ENCODE measurements at places on chromosomes 13 and 19.
A peak's percentile ranks its signal among the peaks of the same experiment; 100 is the strongest.

DNA sequence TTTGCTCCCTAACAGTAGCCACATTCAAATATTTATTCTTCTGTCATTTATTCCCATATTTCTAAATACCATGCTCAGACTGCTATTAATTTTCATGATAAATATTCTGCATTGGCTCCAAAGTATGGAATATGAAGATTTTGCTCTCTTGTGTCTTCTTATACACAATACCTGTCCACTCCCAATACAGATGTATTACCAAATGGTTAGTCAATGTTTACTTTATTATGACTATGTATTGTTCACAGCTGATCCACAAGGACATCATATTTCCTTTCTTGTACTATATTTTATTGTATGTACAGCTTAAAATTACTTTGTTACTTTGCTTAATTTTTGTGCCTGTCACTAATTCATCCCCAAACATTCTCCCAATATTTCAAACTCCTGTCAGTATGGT, 322.3 kb downstream of the OXGR1 start:
- DNase-seq, result no peak

- DNase-seq, result no peak
Measured at GRCh38 chr13:40445557-40445990, 220.9 kb downstream of the FOXO1 start.

- no peak for DNase-seq
Measured at GRCh38 chr19:34319785-34320184, 45.2 kb upstream of the GPI start.

DNA sequence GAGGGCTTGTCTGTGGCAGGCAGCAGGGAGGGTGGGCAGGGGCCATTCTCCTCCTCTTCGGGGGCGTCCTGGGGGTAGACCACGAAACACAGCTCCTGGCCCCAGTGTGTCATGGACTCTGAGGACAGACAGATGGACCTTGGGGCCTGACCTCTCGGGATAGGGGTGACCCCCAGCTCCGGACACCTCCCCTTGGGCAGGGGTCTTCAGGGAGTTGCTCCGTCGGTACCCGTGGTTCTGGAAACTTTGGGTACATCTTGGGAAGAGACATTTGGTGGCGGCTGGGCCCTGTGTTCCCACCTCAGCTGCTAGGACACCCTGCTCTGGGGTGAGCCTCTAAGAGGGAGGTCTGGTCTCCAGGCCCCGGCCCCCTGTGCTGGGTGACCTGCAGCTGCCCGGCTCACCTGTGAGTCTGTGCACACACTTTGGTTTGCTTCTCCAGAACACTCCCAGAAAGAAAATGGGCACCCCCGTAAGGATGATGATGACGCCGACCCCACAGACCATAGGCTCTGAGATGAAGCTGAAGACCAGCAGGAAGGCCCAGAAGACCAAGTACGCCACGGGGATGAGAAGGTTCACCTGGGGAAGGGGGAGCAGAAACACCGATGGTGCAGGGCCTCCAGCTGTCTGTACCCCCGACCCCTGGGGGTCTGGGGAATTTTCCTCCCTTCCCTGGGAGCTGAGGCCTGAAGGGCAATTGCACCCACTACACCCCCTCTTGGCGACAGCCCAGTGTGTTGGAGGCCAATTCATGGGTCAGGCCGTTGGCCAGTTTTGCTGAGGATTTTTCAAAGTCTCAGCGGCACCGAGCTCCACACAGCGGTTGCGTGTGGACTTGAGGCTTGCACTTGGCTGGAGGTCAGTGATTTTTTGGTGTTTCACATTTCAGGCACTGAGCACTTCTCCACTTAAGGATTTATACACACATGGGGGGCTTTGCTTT, 15.0 kb downstream of the LRP3 start:
- DNase-seq, result no peak

- DNase-seq, result peak; percentile 25
Measured at GRCh38 chr13:109787135-109787954, 962 bp upstream of the IRS2 start.

DNA sequence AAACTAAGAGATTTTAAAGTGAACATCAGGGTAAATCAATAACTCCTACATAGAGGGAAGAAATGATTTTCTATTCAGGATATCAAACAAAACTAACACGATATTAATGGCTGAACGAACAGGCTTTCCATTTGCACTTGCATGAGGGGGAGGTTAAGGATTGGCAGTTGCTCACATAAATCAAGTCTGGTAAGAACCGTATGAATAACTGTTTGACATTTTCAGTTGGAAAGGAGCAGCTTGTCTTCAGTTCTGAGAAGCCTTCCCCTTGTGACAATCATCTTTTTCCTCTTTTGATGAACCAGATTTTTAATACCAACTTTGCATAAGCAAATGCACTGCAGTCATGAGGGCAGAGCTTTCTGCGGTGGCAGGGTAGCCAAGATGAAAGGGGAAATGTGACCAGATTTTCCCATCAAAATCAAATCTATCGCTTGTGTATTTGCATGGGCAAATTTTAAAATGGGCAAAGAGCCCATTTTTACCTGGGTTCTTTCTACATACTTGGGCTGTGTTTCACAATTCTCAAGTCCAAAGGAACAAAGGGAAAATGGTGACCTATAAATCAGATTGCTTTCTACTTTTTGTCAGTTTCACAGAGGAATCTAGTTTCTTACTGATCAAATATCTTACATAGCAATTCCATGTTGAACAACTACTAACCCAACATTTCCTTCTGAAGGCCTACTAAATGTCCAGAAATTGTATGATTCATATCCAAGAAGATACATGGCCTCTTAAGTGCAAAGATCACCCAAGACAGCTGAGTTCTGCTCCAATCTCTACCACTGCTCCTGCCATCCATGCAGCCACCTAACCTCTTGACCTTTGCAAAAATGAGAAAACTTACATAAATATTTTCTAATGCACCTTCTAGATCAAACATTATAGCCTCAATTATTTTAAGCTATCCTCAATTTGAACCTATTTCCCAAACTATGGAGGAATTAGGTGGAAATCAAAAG, 249.6 kb downstream of the OXGR1 start:
- DNase-seq, result no peak

- DNase-seq, result no peak
Measured at GRCh38 chr13:113963376-113963775, 10.5 kb downstream of the C13orf46 start.

DNA sequence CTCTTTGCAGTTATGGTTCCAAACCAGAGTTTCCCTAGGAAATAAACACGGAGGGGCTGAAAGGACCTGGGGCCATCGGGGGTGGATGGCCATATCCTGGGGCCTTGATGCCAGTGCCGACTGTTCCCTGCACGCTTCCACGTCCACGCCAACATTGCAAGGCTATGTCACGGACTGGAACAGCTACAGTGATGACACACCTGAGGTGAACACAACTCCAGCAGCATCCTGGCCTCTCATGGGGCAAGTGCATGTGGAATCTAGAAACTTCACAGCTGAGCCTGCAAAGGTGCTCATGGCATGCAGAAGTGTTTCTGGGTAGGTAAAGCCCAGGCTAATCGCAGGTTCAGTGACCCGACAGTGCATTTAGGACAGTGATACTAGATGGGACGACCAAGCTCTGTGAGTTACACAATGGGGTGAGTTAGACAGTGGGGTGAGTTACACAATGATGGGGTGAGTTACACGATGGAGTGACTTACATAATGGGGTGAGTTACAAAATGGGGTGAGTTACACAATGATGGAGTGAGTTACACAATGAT, 52.0 kb upstream of the GAS6 start:
- no peak for DNase-seq

DNA sequence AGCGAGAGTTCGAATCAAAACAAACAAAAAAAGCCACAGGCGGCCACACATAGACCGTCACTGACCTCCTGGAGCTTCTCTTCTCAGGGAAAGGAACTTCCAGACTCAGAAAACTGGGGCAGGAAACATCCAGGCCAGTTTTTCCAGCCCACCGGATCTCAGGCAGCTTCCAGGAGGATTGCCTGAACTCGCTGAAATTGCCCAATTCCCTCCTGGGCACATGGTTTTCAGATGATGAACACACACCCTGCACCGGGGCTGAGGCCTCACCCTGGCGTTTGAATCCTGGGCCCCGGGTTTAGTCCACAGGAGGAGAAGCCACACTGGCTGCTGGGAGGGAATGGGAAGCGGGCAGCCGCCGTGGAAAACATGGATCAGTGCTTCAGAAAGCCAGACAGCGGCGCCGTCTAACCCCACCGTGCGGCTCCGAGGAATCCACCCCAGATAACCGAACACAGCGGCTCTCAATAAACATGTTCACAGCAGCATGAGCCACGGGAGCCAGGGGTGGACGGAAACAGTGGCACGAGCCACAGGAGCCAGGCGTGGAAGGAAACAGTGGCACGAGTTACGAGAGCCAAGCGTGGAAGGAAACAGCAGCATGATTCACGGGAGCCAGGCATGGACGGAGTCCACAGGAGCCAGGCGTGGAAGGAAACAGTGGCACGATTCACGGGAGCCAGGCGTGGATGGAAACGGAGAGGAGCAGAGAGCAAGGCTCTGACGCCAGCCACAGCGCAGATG, 18.2 kb upstream of the PTBP1 start:
- no peak for DNase-seq

DNA sequence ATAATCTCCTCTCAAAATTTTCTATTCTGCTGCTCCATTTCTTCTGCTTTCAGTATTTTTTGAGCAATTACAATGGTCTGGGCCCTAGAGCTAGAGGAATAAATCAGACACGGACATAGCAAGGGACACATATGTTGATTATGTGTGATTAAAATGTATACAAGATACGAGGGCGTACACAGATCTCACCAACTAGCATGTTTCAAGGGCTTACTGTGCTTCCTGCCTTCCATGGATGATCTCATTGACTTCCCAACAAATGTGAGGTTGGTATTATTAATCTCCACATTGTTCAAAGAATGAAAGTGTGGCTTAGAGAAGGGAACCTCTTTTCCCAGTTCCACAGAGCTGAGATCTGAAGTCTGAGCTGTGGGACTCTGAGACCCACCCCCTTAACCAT, 9.1 kb downstream of the PLD3 start:
- no peak for DNase-seq

GRCh38 chr19:16571283-16571682, 932 bp downstream of the SLC35E1 start:
- DNase-seq, result no peak

DNA sequence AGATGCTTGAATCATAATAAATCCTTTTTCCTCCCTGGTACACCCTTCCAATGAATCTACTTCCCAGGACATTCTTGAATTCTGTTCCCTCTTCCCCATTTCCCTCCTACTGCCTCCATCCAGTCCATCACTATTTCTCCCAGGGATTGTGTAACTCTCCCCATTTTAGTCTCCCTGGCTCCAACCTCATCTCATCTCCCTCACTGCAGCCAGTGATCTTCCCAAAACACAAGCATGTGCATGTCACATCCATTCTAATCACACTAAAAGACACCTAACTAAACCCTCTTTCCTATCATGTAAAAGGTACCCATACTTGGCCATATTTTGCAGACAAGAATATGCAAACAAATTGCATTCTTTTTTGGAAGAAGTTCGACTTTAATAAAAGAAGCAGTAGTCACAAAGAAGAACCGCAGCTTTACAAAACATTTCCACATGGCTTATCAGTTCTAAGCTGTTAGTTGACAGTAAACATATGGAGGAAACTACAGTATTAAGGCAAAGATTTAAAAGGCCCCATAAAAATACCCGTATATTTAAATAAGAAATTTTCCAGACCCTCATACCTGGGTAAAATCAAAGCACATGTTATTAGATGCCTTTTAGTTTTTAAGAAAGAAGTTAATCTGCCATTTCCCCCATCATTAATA, 111.0 kb downstream of the KCTD12 start:
- DNase-seq, result no peak

DNA sequence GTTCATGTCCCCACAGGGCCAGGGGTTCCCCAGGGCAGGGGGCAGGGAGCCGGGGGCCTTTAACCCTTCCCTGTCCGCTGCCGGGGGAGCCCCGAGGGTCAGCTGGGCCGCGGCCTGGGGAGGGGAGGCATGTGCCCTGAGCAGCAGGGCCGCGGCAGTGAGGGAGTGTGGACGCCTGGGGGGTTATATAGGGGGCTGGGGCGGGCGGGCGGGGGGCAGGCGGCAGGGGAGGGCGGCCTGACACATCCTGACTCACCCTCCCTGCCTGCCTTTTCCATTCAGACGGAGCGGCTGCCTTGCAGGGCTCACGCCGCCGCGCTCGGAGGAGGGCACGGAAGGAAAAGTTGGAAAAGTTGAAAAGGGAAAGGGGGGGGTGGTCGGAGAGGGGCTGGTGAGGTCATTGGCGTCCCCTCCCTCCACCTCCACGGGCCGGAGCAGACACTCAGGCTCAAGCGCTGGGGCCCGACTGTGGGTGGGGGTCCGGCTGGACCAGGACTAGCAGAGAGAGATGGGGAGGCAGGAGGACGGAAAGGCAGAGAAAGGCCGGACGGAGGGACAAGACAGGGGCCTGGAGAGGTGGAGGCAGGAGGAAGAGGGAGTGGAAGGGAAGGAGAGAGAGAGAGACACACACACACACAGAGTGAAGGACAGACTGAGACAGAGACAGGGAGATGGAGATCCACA, at the start of gene IL11:
Gene IL11 (minus strand): TSS at position 159 of the 684 bp plus-strand sequence. CDS start 153 bp downstream, at position 6.
- no peak for DNase-seq

- no peak for DNase-seq
Measured at GRCh38 chr13:60093425-60094019, 70.2 kb downstream of the DIAPH3 start.

- DNase-seq, result no peak
Measured at GRCh38 chr13:94080527-94080926, 399.0 kb downstream of the DCT start.

- no peak for DNase-seq
Measured at GRCh38 chr13:85313761-85314503, 485.3 kb downstream of the SLITRK6 start.

GRCh38 chr19:50667177-50667758, 18.0 kb downstream of the C19orf81 start:
- no peak for DNase-seq

DNA sequence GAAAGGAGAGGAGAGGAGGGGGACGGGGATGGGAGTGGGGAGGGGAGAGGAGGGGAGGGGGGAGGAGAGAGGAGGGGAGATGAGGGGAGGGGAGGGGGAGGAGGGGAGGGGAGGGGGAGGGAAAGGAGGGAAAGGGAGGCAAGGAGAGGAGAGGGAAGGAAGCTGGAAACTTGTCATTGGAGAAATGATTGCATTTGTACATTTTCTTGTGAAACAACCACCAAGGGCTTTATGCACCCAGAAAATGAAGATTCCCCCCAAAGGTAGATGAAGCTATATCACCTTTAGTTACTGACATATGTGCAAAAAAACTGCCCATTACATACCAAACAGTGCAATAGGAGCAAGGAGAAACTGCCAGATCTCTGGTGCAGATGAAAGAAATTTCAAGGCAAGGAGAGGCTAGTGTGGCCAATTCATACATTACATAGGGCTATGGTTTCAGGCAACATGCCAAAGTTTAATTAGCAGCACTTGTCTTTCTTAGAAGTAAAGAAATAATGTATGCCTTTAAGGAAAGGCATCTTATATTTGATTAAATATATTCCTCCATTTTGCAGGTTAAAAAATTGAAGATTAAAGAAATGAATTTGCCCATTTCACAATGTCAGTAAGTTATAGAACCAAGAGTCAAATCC, 49.5 kb upstream of the STK24 start:
- no peak for DNase-seq

- no peak for DNase-seq
Measured at GRCh38 chr19:14577885-14578427, 4.9 kb upstream of the CLEC17A start.

GRCh38 chr13:74253161-74253560, 119.0 kb upstream of the KLF12 start:
- DNase-seq, result no peak
